Stimulated activated CD4-positive, alpha-beta T cell treated with anti-CD3 and anti-CD28 coated beads, Interleukin-12 subunit alpha, Interleukin-12 subunit beta, amount 100 ng/mL, for 24 hours (primary cell): ENCODE measurements at places on chromosomes 1 and 21.

- no peak for DNase-seq
These were observed 136.1 kb upstream of the JUN start for GRCh38 chr1:58919959-58920321.

DNA sequence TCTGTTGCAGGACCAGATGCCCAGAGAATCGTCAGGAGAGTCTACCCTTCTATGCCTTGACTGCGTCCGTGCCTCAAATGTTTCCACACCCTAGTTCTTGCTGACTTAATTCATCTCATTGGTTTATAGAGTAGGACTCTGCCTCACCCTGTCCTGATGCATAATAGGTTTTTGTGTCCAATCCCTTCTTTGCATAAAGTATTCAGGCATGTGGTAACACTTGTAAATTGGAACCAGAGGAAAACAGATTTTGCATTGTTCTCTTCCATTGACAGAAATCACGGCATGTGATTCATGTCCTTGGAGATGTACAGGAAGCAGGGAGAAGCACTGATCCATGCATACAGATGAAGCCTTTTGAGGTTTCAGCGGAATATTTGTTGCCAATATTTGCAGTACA lies 29.5 kb downstream of the PLPPR5 start:
- no peak for DNase-seq

- no peak for DNase-seq
These were observed 69.1 kb downstream of the LAMC1 start for GRCh38 chr1:183092350-183092749.

DNA sequence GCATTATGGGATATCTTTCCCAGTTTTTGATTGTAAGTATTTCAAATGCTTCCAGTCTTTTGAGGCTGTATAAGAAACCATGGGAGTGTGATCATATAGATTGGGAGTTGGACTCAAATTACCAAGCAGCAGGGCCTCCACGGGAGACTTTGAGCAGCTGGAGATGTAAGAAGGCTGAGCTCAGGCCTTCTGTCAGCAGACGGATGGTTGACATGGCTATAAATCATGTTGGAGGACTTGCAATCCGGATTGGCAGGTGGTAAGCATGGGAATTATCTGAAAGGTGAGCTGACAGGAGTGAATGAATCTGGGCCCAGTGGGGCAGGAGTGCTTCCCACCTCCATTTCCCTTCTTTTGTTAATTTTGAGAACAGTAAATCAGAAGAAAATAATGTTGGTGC lies 83.2 kb upstream of the PPM1J start:
- DNase-seq = no peak

- no peak for DNase-seq
These were observed 30.9 kb upstream of the SERTAD4 start for GRCh38 chr1:210201681-210202080.

DNA sequence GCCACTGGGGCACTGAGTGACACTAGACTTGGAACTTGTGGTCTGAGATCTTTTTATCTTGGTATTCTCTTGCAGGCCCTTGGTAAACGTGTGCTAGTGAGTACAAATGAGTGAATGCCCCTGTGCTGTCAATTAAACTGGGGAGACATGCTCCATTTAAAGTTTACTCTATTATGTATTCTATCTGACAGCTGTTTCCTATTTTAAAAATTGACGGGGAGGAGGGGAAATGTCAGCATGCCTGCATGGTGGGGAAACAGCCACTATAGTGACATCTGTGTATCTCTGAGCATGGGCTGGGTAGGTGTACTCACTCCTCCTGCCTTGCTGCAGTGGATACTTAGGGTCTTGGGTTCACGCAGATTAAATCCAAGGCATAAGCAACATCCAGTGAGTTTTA lies 59.0 kb upstream of the IKBKE start:
- no peak for DNase-seq

- peak; percentile 10 for DNase-seq
These were observed 4.2 kb downstream of the HHAT start for GRCh38 chr1:210332719-210333398.

- DNase-seq = no peak
These were observed 10.1 kb upstream of the EPRS1 start for GRCh38 chr1:220056374-220056773.

DNA sequence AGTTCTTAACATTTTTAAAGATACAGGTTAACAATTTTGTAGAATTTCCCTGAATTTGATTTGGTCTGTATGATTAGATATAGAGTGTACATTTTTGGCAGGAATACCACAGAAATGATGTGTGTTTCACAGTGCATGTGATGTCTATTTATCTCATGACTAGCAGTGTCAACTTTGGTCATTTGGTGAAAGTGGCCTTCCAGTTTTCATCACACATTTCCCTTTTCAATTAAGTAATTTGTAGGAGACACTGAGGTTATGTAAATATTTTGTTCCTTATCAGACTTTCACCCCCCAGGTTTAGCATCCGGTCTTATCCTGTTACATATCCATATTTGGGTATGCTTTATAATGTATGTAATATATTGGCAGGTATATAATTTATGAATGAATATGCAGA lies 41.8 kb downstream of the MAP3K7CL start:
- DNase-seq = no peak

DNA sequence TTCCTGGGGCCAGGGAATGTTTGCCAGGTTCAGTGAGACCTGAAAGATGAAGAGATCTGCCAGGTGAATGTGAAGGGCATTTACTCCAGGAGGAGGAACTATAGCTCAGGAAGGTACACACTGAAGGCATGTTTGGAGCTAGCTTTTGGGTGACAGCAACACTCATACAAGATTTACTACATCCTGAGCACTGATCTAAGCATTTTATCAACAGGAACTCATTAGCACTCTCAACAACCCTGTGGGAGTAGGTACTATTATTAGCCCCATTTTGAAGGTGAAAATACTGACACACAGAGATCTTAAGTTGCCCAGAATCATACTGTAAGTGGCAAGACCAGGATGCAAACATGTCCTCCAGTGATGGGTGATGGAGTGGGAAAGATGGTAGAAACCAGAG lies 6.7 kb downstream of the GADD45A start:
- DNase-seq = no peak

DNA sequence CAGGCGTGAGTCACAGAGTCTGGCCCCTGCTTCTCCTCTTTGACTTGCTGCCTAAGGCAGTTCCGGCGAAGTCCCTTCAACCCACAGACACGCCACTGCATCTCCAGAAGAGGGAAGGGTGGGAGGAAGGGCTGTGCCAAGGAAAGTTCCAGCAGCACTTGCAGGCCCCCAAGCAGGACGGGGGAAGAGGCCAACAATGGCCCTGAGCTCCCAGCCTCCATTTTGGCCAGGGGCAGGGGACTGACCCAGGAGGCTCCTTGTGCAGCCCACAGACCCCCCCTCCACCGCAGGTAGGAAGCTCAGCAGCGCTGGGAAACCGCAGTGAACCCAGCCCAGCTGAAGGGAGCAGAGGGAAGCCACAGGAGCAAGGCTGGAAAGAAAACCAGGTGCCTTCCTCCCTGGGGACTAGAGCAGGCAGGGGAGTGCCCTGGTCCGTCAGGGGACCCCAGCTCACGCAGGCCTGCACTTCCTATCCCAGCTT lies 35.4 kb downstream of the ACOT7 start:
- no peak for DNase-seq

DNA sequence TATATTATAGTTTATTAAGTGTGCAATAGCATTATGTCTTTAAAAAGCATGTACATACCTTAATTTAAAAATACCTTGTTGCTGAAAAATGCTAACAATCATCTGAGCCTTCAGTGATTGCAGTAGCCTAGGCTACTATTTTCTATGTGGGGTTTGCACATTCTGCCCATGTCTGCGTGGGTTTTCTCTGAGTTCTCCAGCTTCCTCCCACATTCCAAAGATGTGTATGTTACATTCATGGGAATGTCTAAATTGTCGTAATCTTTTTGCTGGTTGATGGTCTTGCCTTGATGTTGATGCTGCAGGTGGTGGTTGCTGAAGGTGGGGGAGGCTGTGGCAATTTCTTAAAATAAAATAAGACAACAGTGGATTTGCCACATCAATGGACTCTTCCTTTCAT lies 12.5 kb downstream of the AADACL3 start:
- DNase-seq = no peak

- no peak for DNase-seq
These were observed 171.6 kb downstream of the TRIM33 start for GRCh38 chr1:114339379-114339778.

GRCh38 chr1:107139833-107140702 lies 771 bp upstream of the NTNG1 start:
- DNase-seq = no peak

GRCh38 chr1:97680894-97681293 lies 239.9 kb downstream of the DPYD start:
- DNase-seq = no peak

DNA sequence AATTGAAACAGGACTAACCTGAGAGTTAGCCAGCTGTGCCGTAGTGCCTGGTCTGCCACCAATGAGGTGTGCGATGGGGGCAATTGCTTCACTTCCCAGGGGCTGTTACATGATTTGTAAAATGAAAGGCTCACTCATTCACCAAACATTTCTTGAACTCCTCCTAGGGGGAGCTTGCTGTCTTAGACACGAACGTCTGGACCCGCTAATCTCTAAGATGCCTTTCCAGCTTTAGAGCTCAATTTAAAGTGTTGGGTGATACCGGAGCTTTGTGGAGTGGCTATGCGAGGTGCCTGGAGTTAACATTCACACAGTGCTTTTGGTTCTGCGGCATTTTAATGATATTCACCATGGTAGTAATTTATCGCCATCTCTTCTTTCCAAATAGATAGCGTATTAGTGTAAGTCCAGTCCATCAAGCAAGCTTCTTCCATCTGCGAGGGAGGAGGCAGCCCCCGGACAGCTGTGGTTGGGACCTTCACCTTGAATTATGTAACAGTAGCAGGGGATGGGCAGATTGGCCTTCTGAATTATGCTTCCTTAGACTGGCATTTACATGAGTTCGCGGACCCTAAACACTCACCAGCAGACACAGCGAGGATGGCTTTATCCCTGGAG lies 179.9 kb downstream of the ADSS2 start:
- DNase-seq = no peak

DNA sequence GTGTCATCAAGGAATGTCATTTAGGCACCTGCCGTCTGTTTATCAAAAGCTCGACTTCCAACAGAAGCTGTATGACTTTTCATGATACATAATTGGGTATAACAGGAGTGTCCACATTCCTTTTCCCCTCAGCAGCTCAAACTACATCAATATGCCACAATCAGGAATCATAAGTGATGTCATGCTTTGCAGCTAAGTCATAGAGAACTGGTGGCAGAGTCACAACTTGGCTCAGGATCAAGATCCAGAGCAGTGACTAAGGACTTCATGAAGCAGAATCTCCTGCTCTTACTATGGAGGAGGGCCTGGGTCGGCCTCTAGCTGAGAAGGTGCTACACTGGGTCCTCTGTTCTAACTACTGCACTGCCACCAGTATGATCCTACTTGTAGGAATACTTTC lies 36.5 kb upstream of the AGBL4 start:
- no peak for DNase-seq

DNA sequence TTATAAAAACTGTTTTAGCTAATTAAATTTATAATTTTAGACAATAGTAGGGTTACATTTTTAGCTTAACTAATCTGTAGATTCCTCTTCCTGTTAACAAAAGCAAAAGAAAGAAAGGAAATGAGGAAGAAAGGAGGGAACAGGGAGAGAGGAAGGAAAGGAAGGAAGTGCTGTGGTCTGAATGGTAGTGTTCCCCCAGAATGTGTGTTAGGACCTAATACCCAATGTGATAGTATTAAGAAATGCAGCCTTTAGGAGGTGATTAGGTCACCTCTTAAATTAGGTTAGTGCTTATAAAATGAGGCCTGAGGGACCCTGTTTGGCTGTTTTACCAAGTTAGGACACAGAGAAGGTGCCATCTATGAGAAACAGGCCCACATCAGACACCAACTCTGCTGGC lies 136.9 kb upstream of the SAMSN1 start:
- no peak for DNase-seq

DNA sequence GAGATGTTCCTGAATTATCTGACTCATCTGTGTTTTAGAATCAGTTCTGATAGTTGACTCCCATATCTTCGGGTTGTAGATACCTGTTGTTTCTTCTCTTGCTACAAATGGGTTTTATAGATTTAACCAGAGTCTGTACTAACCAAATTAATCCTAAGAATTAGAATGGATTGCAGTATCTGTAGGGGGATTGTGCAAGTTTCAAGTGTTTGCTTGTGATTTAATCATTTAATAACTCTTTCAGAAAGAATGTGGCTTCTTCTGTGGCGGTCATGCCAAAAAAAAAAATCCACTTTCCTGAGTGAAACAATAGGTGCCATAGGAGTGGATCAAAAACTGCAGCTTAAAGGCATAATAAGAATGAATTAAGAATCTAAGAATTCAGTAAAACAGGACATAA lies 9.4 kb downstream of the IPO9 start:
- DNase-seq = no peak

GRCh38 chr1:24762133-24762676 lies 17.0 kb downstream of the CLIC4 start:
- DNase-seq = no peak

DNA sequence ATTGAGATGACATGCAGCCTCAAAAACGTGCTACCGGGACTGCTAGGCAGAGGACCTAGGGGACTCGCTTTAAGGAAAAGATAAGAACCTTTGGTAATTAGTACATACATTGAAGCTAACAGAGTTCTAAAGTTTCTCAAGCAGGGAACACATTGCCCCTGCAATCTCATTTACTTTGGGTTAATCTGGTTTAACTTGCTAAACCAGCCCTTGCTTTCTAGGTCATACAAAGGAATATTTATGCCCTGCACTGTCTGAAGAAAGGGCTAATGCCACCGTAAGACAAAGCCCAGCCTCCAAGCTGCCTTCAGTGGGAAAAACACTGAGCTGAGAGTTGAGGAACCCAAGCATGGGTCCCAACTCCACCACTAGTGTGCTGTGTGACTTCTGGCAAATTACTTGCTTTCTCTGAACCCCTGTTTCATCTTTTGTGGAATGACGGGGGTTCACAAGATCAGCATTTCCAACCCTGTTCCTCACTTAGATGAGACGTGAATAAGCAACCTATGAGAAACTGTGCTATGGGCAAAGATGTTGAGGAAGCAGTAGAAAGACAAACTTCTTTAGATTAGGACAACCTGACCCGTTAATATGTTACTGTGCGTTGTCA lies 66.3 kb downstream of the VWA5B1 start:
- no peak for DNase-seq

- no peak for DNase-seq
These were observed 42.0 kb upstream of the UBE2U start for GRCh38 chr1:64161357-64161941.

GRCh38 chr1:58650141-58650540 lies 49.7 kb downstream of the MYSM1 start:
- DNase-seq = no peak

GRCh38 chr1:203486618-203487370 lies 7.2 kb upstream of the OPTC start:
- DNase-seq = no peak

- no peak for DNase-seq
These were observed 42.3 kb upstream of the KCNK2 start for GRCh38 chr1:215040190-215040589.
